ENCODE measurements at places on chromosomes 11 and 22.

- no peak for DNase-seq
These were observed 100.8 kb upstream of the CLPB start for GRCh38 chr11:72535194-72535547.

GRCh38 chr11:126190792-126191191 lies 20.7 kb downstream of the RPUSD4 start:
- no peak for DNase-seq

- DNase-seq: no peak
These were observed 226.3 kb downstream of the OPCML start for GRCh38 chr11:133306019-133306418.

GRCh38 chr11:120890609-120891320 lies 133.1 kb upstream of the TBCEL start:
- DNase-seq: no peak

DNA sequence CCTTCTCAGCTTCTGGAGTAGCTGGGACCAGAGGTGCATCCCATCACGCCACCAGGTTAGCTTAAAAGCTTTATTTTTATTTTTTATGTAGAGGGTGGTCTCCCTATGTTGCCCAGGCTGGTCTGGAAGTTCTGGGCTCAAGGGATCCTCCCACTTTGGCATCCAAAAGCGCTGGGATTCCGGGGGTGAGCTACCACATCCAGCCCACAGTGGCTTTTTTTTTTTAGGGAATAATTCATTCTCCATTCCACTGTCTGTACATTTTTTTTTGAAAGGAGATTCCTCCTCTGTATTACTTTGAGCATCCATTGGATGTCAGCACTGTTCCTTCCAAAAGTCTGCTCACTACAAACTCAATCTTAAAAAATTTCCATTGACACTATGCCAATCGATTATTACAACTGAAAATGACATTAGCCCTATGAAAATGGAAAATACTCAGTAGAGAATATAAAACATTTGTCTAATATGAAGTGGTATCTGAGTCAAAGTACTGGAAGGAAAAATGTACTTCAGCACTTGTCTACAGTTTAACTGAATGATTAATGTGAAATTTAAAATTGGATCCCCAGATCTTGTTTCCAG lies 1.3 kb upstream of the LPXN start:
- no peak for DNase-seq

DNA sequence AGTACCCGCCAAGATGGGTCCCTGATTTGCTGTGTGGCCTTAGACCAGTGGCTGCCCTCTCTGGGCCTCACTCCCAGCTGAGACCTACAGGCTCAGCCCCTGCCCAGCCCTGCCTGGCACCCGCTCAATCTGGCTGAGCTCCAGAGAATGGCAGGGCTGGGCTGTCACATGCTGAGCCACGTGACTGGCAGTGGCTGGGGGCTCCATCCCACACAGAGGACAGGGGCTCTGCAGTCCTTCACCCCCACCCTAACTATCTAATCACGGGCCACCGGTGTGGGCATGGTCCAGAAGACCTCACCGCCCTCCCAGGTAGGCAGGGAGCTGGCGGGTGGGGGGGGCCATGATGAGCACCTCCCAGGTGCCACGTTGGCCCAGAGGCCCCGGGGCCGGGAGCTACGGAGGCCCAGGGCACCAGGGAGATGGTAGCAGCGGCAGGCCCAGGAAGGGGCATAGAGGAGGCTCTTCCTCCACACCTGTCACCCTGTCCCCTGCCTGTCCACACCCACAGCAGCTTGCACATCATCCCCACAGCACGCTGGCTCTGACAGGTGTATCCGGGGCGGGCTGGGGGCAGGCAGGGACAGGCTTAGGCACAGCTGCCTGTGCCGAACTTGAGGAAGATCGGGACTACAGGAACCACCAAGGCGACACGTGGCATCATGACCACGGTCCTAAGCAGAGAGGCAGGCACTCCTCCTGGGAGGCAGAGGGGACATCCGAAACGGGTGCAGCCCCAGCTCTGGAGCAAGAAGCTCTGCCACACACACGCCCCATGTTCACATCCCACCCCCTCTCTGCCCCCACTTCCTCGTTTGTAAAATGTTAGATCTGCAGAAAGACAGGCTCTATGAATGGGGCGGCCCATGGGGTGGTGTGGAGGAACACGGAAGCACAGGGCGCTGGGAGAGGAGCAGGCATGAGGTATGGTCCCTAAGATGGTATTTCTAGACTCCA lies 1.5 kb upstream of the ALDH3B1 start:
- DNase-seq: no peak

DNA sequence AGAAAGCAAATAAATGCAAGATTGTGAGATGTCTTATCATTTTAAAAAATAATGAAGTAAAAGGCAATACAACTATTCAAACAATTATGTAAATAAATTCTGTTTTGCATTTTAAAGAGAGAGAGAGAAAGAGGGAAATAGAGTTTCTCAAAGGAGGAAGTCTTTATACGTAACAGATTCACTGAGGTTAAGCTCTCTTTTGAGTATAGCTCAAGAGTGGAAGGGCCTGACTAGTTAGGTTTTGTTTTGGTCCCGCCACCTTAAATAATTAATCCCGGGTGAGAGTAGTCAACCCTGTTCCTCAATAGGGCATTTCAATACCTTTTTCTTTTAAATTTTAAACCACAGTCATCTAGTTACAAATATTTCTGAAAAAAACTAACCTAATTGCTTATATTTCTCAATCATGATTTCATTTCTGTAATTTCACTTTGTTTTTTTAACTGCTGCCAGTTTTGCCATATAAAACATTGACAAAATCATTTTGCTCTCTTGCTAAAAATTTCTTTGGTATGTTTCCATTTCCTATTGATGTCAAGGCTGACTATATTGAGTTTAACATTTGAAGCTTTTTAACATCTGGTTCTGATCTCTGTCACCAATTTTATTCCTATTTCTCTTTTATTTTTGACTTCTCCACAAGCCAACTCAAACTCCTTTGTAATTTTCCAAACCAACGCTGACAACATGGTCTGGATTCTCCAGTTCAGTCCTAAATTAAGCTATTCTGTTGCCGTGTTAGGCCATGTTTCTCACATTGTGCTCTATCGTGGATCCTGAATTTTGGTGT lies 10.3 kb downstream of the OR10D3 start:
- DNase-seq: no peak

DNA sequence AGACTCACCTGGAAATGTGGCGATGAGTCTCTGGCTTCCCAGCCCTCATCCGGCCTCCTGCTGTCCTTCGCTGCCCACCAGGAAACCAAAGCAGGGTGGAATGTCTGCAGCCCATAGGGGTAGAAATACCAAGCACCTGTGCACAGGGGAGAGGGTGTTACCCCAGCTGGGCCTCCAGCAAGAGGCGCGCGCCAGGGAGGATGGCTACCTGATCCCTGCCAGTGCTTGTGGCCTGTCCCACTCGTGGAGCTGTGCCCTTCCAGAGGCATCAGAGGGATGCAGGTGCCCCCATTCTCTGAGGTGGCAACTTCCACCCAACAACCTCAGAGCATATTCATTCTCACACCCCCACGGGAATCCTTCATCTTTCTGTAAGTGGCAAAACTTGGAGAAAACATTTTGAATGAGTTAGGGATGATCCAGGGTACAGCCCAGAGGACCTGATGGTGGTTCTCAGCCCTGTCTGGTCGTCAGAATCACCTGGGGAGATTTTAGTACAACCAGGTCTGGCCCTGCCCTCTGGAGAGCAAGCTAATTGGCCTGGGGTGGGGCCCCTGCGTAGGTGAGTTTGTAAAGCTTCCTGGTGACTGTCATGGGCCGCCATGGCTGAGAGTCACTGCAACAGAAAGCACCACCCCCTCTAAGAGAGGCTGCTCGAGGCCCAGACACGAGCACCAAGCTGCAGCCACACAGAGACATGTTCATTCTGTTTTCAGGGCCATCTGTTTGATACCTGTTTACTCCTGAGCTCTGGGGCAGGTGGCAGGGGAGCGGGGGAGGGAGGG lies 9.9 kb downstream of the SUN2 start:
- DNase-seq: no peak

DNA sequence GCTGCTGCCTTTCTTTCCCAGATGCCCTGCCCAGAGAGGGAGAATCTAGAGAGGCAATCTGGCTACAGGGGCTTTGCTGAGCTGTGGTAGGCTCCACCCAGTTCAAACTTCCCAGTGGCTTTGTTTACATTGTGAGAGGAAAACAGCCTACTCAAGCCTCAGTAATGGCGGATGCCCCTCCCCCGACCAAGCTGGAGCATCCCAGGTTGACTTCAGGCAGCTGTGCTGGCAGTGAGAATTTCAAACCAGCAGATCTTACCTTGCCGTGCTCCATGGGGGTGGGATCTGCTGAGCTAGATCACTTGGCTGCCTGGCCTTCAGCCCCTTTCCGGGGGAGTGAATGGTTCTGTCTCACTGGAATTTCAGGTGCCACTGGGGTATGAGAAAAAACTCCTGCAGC lies 12.2 kb downstream of the BDNF start:
- no peak for DNase-seq

GRCh38 chr11:110766316-110766715 lies 54.1 kb upstream of the ARHGAP20 start:
- DNase-seq: no peak

GRCh38 chr22:48320683-48321451 lies 1506.8 kb downstream of the BRD1 start:
- no peak for DNase-seq

DNA sequence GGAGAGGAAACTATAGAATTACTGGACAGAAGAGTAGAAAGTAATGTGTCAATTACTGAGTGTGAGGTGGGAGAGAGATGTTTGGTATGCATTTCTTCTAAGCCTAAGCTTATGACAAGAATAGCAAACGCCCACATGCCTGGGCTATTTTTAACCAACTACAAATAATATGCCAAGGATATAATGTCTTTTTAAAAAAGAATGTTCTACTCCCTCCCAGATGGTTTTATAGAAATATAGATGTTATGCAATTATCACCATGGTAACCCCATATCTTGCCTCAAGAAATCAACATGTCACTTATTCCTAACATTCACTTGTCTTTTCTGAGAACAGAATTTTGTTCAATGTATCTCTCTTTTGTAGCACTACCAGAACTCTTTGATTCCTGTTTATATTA lies 996.7 kb upstream of the CHORDC1 start:
- no peak for DNase-seq

GRCh38 chr11:42768576-42768975 lies 543.2 kb upstream of the API5 start:
- no peak for DNase-seq

- DNase-seq: no peak
These were observed at the start of gene TSPAN18 for GRCh38 chr11:44726283-44727113. TSS of gene TSPAN18 (plus strand) at chr11:44726962. CDS start at chr11:44906417, 179,455 bp downstream.

DNA sequence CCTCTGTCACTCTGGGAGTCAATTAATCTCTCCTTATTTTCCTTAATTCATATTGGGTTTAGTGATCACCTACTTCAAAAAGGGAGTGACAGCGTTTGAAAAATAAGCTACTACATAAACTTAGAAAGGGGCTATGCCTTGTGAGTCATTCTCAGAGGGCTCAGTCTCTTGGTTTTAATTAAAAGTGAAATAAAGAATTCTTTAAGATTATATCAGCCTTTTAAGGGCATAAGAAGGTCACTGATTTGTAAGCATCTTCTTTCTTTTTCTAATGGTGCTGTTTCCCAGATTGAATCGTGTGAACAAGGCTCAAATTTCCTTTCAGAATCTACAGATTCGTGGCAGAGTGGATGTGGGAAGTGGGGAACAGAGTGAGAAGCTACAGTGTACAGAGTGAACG lies 636.2 kb upstream of the CCDC90B start:
- DNase-seq: no peak

- DNase-seq: no peak
These were observed 27.1 kb upstream of the TMA7B start for GRCh38 chr22:39932918-39933649.

- no peak for DNase-seq
These were observed 15.1 kb downstream of the SEC14L4 start for GRCh38 chr22:30490399-30490798.

- no peak for DNase-seq
These were observed 96.1 kb upstream of the CD82 start for GRCh38 chr11:44469412-44469811.

DNA sequence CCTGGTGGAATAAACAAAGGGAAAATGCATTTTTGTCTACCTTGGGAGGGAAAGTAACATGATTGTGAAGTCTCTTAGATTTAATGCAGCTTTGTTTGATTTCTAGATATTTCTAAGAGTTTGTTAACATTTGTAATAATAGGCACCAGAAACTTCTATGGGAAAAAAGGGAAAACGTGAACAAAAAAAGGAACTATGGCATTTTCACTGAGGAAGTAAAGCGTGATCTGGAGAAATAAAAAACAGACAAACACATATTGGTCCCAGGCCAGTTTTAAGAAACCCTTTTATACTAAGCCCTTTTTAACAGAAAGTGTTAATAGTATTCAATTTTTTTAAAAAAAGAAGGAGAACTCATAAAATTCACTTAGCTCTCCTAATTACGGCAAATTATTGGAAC lies 6.9 kb upstream of the MS4A7 start:
- no peak for DNase-seq

DNA sequence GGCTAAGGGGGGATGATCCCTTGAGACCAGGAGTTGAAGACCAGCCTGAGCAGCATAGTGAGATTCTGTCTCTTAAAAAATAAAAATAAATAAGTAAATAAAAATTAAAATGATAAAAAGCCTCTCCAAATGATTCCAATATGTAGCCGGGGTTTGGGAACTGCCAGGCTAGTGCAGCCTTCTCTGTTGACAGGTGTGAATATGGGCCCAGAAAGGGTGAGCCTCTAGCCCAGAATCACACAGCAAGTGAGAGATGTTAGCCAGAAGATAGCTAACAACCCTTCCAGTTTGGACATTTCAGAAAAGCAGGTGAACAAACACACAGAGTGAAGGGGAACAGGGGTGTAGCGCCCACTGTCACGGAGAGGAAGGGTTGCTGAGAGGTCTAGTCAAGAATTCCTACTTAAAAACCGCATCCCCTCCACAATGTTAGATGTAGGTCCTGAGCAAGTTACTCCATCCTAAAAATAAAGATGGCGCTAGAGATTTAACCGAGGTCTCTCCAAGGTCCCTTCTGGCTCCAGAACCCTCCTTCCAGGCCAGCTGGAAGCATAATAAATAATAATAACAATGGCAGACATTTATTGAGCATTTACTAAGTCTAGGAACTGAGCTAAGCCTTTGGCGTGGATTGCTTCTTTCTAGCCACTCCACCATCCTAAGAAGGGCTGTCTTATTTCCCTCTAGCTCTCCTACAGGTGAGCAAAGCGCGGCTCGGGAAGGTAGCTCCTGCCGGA lies 51.6 kb downstream of the CYTH4 start:
- no peak for DNase-seq

GRCh38 chr22:49307870-49308269 lies 519.8 kb downstream of the BRD1 start:
- DNase-seq: no peak

GRCh38 chr11:57100638-57101331 lies 81.0 kb upstream of the LRRC55 start:
- no peak for DNase-seq

GRCh38 chr11:726278-727220 lies 20.5 kb downstream of the EPS8L2 start:
- DNase-seq: peak; percentile 14

DNA sequence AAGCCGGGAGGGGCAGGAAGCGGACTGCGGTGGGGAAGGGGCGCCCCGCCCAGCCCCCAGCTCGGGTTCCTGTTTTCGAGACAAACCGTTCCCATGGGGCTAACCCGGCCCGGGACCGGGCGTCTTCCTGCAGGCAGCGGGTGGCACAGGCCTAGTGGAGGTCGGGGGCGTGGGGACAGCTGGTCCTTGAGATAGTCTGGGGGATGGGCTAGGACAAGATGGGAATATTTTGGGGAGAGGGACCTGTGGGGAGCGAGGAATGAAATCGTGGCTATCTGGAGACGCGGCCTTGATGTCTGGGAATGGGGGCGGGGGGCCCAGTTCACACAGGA lies 1.2 kb upstream of the RASGRP2 start:
- DNase-seq: peak; percentile 54

All from stimulated activated CD8-positive, alpha-beta memory T cell treated with anti-CD3 and anti-CD28 coated beads, Interleukin-4, amount 100 ng/mL, for 4 hours (primary cell).